ENCODE measurements at places on chromosomes 4 and X. TPM values are rescaled to one million over a fixed set of nuclear protein-coding genes. Genes with fewer than 3 reads are reported as not detected.

GRCh38 chr4:120446051-120446567, 379.5 kb upstream of the MAD2L1 start:
- DNase-seq: no peak

ATP10D gene
- total RNA-seq: 2.8 TPM

DNA sequence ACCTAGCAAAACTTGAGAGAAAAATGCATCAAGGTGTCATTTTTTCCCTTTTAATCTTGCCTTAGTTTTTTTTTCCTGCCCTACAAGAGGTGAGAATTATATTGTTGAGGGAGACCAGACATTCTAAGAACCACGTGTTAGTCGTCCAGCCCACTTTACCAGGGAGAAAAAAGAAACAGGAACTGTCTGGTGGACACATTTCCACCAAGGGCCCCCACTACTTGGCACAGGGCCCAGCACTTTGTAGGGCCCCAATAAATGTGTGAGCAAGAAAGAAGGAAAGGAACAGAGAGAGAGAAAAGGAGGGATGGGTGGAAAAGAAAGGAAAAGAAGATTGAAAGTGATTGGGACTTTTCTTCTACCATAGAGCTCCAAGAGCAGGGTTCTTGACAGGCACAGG, 3.9 kb upstream of the EGFL6 start:
- no peak for DNase-seq

- DNase-seq: no peak
Measured at GRCh38 chr4:114088481-114088880, 109.0 kb upstream of the ARSJ start.

DDX3X gene
- 256 TPM for total RNA-seq

- DNase-seq: no peak
Measured at GRCh38 chr4:138192113-138192512, 50.0 kb downstream of the SLC7A11 start.

DNA sequence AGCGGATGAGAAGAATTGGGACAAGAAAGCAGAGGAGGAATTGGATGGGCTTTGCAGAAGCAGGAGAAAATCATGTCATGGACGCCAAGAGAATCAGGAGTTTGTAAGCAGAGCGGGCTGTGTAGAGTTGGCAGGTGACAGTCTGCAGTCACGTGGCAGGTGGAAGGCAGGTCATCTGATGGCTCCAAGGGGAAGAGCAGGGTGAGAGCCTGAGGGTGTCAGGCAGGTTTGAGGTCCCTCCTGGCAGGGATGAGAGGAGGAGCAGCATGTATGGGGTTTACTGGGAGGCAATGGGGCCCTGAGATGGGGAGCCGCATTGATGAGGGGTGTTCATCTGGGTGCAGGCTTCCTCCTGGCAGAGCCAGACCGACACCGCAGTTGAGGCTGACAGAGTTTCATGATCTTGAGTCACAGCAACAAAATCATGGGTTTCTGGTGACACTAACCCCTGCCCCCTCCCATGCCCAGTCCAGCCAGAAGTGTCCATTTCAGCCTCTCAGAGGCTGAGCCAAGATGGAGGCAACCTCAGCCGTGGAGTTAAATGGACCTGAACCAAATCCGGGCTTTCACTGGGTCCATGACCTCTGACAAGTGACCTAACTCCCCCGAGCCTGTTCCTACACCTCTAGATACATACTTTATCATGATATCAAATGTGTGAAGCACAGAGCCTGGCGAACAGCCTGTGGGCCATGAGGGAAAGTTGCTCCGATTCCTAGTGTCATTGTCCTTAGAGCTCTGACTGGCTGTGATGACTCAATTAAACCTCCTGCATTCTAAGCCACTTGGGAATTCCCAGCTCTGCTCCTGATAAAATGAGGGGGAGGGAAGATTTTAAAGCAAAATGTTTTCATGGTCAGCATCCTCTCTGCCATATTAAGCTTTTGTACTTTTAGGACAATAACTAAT, 36.1 kb downstream of the EVC start:
- DNase-seq: no peak

- DNase-seq: peak; percentile 80
Measured at GRCh38 chr4:140308366-140309123, 64.9 kb upstream of the SCOC start.

DNA sequence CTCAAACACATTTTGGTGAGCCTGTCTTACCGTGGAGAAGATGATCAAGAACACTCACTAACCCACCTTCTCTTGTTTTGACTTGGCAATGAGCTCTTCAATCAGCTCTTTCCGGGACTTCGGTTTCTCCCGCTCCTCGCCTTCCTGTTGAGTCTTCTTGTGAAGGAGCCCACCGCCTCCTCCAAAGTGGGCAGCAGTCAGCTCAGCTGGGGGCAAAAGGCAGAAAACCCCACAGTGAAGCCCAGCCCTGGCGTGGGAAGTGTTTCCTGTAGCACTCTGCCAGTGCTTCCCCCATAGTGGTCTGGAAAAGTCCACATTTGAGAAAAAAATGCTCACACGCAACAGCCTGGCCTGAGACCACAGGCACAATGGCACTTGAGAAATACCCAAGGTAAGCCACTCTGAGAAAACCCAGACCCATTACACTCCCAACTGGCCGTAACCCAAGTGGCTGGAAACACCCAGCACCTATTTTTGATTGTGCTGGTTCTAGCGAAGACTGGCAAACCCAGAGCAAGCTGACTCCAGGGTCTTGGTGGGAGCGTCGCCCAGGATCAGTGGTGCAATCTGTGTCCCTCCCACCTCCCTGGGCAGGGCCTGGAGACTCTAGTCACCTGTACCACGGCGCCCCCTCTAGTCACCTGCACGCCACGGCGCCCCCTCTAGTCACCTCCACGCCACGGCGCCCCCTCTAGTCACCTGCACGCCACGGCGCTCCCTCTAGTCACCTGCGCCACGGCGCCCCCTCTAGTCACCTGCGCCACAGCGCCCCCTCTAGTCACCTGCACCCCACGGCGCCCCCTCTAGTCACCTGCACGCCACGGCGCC, 8.6 kb downstream of the NOP14 start:
- no peak for DNase-seq

CENPE gene
- total RNA-seq: 0.15 TPM

All from gastrocnemius medialis (tissue), 4 donors.